ENCODE measurements at places on chromosomes 5 and 9.

GRCh38 chr9:36207546-36208012 lies 16.9 kb downstream of the CLTA start:
- peak overlapping the region; percentile 41 for H3K27ac ChIP-seq
- H3K4me3 ChIP-seq: no peak overlapping the region
- peaks cover 97% of the 10 kb centered on the region for H3K36me3 ChIP-seq
- H3K4me1 ChIP-seq: no peaks in the 10 kb centered on the region
- DNase-seq: no peak

DNA sequence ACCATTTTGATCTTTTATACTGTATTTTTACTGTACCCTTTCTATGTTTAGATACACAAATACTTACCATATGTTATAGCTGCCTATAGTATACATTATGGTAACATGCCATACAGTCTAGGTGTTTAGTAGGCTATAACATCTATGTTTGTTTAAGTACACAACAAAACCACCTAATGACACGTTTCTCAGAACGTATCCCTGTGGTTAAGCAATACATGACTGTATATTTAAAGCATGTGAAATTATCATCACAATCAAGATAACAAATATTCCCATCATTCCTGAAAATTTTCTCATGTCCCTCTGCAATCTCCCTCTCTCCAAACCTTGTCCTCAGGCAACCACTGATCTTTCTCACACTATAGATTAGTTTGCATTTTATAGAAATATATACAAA lies 66.4 kb upstream of the SUSD1 start:
- H3K27me3 ChIP-seq: no peaks in the 10 kb centered on the region
- no peak overlapping the region for H3K4me3 ChIP-seq
- no peak overlapping the region for H3K27ac ChIP-seq
- no peaks in the 10 kb centered on the region for H3K4me1 ChIP-seq
- H3K36me3 ChIP-seq: peaks cover 28% of the 10 kb centered on the region

DNA sequence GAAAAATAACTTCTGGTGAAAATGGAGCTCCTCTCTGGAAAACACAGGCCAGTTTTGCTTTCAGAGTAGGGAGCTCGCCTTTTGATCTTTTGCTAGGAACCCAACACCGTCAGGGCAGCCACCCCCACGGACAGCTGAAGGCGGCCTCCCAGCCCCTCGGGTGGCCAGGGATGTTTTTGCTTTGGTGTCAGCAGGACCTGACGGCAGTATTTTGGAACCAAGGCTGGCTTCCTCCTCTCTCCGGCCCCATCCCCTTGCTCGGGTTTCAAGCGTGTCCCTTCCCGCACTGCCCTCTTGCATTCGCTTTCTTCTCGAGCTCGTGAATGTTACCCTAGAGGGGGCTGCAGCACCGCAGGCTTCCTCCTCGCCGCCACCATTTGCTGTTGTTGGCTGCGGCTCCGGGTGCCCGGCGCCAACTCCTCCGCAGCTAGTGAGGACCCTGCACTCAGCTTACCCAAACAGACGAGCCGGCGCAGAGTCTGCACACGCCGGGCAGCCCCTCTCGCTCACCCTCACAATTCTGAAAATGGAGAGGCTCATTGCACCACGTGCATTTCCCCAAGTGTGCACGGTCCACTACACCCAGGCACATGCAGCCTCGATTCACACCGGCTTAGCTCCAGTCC lies 35.5 kb upstream of the ADAMTSL1 start:
- no peak for DNase-seq
- peaks cover 4% of the 10 kb centered on the region for H3K27me3 ChIP-seq
- no peak overlapping the region for H3K27ac ChIP-seq
- H3K36me3 ChIP-seq: no peaks in the 10 kb centered on the region

- DNase-seq: no peak
- no peaks in the 10 kb centered on the region for H3K4me1 ChIP-seq
- H3K36me3 ChIP-seq: no peaks in the 10 kb centered on the region
- H3K27ac ChIP-seq: no peak overlapping the region
- H3K4me3 ChIP-seq: no peak overlapping the region
Observed at GRCh38 chr5:53008751-53009150, 19.6 kb downstream of the ITGA2 start.

- peaks cover 3% of the 10 kb centered on the region for H3K36me3 ChIP-seq
- H3K4me1 ChIP-seq: no peaks in the 10 kb centered on the region
- H3K4me3 ChIP-seq: no peak overlapping the region
- no peak for DNase-seq
Observed at GRCh38 chr5:69288069-69288468, 44.5 kb downstream of the CCDC125 start.

DNA sequence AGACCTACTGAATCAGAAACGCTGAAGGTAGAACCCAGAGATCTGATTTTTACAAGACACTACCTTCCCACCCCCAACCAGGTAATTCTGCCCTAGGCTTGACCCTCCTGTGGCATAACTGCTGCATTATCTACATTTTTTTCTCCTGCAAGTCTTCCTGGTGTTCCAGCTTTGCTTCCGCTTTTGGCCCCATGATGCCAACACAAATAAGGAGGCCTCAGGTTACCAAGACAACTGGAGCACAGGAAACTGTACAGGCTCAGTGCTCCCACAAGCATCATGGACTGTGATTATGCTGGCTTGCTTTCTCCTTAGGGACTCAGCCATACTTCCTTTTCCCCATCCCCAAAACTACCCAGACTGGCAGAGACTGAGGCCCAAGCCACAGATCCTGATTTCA lies 6.6 kb upstream of the MSMP start:
- H3K27ac ChIP-seq: no peak overlapping the region
- DNase-seq: no peak
- no peak overlapping the region for H3K4me3 ChIP-seq
- H3K36me3 ChIP-seq: peaks cover 6% of the 10 kb centered on the region

DNA sequence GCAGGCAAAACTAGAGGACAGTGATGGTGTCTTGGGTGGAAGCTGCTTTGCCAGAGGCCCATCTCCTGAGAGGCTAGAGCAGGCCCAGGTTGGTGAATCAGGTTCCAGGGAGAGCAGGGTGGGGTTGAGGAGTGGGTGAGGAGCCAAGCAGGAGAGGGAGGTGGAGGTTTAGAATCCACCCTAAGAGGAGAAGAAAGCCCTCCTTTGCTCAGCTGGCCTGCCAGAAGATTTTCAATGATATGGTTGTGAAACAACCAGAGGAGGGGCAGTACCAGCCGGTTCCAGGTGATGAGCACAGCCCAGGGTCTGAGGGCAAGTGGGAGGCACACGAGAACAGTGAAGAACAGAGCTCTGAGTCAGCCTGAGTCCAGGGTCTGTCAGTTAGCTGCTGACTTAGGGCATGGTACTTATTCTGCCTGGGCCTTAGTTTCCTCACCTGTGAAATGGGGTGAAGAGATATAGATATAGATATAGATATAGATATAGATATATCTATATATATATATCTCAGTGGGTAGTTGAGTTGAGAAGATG lies 17.8 kb downstream of the PPARGC1B start:
- no peak for DNase-seq
- no peaks in the 10 kb centered on the region for H3K4me1 ChIP-seq
- no peak overlapping the region for H3K27ac ChIP-seq
- H3K27me3 ChIP-seq: no peaks in the 10 kb centered on the region

GRCh38 chr5:141602606-141603005 lies 16.2 kb downstream of the DIAPH1 start:
- H3K27me3 ChIP-seq: no peaks in the 10 kb centered on the region
- no peaks in the 10 kb centered on the region for H3K36me3 ChIP-seq
- no peak for DNase-seq
- peak overlapping the region; percentile 90 for H3K27ac ChIP-seq
- peak overlapping the region; percentile 86 for H3K4me3 ChIP-seq
- peaks cover 93% of the 10 kb centered on the region for H3K4me1 ChIP-seq

DNA sequence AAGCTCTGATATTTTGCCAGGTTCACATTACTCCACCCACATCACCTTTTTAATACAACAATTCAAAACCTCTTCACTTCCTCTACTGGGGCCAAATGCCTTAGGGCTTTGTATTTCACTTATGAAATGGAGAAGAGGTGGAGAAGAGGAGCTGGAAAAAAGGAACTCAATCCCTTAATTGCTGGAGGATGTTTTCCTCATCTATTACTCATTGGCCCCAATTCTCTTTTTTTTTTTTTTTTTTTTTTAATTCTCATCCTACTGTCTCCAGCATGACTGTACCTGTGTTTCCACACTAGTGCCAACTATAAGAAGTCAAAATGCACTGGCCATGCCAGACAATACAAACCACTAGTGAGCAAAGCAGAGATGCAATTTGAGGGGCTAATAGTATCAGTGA lies 20.9 kb downstream of the FAM13B start:
- no peak for DNase-seq
- peaks cover 69% of the 10 kb centered on the region for H3K36me3 ChIP-seq
- H3K4me3 ChIP-seq: no peak overlapping the region
- no peak overlapping the region for H3K27ac ChIP-seq

- H3K4me3 ChIP-seq: no peak overlapping the region
- H3K27me3 ChIP-seq: no peaks in the 10 kb centered on the region
- no peaks in the 10 kb centered on the region for H3K4me1 ChIP-seq
- DNase-seq: no peak
Observed at GRCh38 chr5:34057118-34057517, 14.1 kb upstream of the C1QTNF3 start.

DNA sequence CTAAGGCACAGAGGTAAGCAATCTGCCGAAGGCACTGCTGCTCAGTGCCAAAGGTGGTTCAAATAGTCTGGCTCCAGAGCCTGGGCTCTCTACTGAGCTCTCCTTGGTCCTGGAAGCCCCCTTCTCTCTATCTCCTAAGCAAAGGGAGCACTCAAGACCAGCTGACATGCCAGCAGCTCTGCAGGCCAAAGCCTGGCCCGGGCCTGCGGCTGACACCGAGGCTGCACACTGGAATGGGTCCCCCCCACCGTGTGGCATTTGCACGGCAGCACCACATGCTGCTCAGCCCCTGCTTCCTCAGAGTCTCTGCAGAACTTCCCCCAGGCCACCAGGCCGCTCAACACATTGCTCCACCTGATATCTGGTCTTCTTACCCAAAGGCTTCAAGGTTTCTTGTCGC lies 57.8 kb upstream of the GOLPH3 start:
- no peak overlapping the region for H3K27ac ChIP-seq
- no peaks in the 10 kb centered on the region for H3K27me3 ChIP-seq
- H3K4me1 ChIP-seq: no peaks in the 10 kb centered on the region
- no peak for DNase-seq

DNA sequence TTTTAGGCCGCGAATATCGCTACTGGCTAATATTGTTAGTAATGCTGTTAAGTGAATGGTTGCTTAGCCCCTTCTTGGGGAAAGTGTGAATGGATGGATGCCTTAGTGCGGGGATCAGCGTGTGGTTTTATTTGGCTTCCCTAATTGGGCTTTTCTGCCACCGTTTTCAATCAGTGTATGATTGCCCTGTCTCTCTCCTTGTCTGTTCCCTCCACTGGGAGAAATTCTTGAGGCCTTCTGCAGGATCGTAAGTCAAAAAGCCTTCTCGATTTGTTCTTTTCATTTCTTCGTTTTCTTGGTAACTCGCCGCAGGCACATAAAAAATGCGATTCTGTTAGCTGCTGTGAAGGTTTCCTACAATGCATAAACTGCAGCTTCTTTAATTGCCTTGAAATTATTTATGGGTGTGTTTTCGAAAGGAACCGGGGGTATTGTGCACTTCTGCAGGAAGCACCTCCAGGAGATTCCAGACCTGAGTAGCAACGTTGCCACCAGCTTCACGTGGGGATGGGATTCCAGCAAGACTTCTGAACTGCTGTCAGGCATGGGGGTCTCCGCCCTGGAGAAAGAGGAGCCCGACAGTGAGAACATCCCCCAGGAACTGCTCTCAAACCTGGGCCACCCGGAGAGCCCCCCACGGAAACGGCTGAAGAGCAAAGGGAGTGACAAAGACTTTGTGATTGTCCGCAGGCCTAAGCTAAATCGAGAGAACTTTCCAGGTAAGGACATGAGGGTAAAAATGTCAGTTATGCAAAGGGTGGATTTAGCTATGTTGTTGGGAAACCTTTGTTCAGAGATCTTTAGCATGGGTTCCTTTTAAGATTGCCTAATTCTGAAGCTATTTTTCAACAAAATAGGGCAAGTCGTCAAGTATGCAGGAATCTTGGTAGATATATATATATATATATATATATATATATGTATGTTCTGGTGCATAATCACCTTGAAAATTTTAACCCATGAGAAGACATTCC lies 700 bp downstream of the SKP2 start:
- DNase-seq: peak; percentile 20
- H3K27ac ChIP-seq: no peak overlapping the region
- peaks cover 20% of the 10 kb centered on the region for H3K36me3 ChIP-seq
- H3K27me3 ChIP-seq: no peaks in the 10 kb centered on the region
- peak overlapping the region; percentile 98 for H3K4me3 ChIP-seq

DNA sequence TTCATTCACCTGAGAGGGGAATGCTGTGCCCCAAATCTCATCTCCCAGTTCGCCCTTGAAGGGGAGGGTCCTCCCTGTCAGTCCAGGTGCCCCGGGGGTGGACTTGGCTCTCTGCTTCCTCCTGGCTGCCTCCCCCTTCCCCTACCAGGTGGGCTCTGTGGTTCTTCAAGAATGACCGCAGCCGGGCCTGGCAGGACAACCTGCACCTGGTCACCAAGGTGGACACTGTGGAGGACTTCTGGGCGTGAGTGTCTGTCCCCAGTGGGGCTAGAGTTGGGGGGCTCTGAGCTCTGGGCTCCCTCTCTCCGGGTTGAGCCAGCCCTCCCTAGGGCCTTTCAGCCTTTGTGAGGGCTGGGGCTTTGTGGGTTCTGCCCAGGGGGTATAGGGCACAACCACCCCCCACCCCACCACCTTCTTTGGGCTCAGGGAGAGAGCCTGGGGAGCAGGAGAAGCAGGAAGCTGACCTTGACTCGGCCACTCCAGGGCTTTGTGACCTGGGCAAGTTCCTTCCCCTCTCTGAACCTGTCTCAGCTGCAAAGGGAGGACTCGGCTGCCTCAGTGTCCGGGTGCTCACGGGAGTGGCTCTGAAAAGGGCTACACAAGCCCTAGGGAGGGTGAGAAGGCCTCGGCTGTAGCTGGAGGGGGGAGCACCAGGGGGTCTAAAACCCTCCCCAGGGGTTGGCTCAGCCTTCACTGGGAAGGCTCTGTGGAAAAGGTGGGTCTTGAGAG lies 3.6 kb upstream of the TSPAN17 start:
- no peak overlapping the region for H3K27ac ChIP-seq
- no peaks in the 10 kb centered on the region for H3K27me3 ChIP-seq
- H3K4me1 ChIP-seq: peaks cover 24% of the 10 kb centered on the region
- no peaks in the 10 kb centered on the region for H3K36me3 ChIP-seq

DNA sequence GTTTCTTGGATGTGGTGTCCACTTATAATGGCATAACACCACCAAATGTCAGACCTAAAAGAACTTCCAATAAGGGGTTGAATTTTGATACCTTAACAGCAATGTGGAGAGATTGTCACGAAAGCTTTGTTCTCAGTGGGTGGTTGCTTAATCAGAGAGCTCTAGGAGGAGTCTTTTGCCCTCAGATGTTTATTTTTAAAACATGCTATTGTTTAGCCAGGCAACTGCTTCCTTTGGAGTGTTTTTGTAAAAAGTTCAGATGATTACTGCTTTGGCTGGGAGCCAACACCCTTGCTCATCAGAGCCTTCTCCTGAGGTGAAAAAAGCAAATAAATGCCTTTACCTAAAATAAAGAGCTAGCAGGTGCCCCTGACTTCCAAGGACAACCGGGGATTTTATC lies 65.0 kb downstream of the SLC1A1 start:
- DNase-seq: peak; percentile 53
- H3K27me3 ChIP-seq: no peaks in the 10 kb centered on the region
- no peak overlapping the region for H3K4me3 ChIP-seq
- H3K4me1 ChIP-seq: peaks cover 10% of the 10 kb centered on the region
